Activated CD8-positive, alpha-beta memory T cell treated with anti-CD3 and anti-CD28 coated beads for 1 hour (primary cell): ENCODE measurements at places on chromosomes 4 and X.
A peak's percentile ranks its signal among the peaks of the same experiment; 100 is the strongest.

DNA sequence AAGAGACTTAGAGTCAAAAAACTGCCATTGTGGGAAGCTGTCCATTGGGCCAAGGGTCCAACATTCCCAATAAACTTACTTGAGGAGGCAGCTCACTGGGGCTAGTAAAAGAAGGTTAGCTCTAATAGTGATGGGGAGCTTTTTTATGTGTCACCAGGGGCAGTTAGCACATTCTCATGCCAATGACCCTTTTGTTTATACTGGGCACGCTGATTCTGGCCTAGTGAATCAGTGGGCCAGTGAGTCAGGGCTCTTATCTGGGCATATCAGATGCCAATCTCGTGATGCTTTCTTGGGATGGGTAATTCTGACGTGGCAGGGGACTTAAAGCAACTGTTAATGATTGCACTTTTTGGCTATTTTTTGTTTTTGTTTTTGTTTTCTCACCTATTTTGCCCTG lies 27.8 kb downstream of the TCEAL1 start:
- no peak for DNase-seq

DNA sequence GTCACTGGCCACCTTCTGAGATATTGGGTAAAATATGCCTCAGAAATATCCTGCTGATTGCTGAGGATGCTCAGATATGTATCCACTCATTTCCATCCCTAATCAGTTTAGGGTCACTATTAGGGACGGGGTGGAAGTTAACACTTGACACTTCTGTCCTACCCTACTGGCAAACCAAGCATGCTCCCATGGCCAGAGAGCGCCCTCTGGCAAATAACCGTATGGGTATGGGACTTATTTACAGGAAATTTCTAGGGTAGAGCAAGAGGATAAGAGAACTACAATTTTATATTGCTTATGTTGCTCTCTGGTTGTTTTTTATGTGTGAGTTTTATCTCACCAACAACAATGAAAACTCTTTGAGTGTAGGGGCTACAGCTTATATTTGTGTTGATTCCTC lies 86.8 kb upstream of the TSPAN7 start:
- DNase-seq, result no peak

DNA sequence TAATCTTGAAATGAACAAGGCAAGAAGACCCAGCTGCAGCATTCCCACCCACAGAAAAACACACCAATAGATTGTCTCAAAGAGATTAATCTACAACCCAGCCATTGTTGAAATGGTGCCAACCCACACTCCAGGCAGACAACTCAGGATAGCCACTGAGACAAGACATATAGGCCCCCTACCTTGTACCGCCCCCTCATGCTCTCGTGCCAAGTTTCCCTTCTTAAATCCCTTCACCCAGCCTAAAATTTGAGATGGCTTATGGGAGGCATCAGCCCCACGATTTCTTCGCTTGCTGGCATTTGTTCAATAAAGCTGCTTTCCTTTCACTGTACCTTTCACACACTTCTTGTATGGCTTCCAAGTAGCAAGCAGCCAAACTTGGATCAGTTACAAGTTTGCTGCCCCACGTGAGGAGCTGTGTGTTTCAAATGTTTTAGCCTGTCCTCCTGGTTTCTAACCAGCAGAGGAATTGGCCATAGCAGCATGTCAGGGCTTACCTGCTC lies 1754.1 kb downstream of the C4orf33 start:
- DNase-seq, result no peak

- no peak for DNase-seq
These were observed 54.1 kb downstream of the SHROOM3 start for GRCh38 chr4:76488888-76489685.

GRCh38 chrX:11792461-11793421 lies 34.7 kb downstream of the MSL3 start:
- DNase-seq, result peak; percentile 27

DNA sequence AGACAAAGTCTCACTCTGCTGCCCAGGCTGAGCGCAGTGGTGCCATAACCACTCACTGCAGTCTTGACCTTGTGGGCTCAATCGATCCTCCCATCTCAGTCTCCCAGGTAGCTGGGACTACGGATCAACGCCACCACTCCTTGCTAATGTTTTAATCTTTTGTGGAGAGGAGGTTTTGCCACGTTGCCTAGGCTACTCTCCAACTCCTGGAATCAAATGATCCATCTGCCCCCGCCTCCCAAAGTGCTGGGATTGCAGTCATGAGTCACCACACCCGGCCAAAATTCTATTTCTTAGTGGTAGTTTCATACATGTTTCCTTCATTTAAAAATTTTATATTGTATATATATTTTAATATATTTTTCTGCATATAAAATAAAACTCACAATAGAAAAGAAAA lies 125.8 kb upstream of the CLNK start:
- no peak for DNase-seq

DNA sequence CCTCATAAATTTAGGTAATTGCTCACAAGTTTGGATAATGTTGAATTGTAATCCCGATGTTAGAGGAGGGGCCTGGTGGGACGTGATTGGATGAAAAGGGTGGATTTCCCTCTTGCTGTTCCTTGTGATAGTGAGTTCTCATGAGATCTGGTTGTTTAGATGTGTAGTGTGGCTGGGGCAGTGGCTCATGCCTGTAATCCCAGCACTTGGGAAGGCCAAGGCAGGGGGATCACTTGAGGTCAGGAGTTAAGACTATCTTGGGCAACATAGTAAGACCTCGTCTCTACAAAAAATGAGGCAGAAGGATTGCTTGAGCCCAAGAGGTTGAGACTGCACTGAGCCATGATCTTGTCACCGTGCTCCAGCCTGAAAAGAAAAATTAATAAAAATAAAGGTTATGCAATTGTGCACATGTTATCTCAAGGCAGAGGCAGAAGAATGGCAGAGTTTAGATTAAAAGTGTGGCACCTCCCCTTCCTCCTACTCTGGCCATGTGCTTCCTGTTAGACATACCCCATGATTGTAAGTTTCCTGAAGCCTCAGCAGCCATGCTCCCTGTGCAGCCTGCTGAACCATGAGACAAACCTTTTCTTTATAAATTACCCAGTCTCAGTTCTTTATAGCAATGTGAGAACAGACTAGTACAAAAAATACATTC lies 36.5 kb downstream of the ERVMER34-1 start:
- DNase-seq, result no peak

GRCh38 chr4:42436928-42437565 lies 39.8 kb downstream of the SHISA3 start:
- DNase-seq, result no peak

DNA sequence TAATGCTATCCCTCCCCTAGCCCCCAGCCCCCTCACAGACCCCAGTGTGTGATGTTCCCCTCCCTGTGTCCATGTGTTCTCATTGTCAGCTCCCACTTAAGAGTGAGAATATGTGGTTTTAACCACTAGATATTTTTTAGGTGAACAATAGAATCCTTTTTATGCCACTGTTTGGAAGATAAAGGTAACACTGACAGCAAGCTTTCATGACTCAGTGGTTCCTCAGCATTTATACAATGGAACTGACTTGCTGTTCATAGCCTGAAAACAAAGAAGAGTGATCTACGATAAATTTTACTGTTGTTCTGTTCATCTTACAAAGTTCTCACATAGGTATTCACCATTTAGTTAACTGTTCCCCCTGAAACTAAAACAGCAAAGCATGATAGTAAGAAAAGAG lies 147.8 kb downstream of the ARHGAP10 start:
- DNase-seq, result no peak

DNA sequence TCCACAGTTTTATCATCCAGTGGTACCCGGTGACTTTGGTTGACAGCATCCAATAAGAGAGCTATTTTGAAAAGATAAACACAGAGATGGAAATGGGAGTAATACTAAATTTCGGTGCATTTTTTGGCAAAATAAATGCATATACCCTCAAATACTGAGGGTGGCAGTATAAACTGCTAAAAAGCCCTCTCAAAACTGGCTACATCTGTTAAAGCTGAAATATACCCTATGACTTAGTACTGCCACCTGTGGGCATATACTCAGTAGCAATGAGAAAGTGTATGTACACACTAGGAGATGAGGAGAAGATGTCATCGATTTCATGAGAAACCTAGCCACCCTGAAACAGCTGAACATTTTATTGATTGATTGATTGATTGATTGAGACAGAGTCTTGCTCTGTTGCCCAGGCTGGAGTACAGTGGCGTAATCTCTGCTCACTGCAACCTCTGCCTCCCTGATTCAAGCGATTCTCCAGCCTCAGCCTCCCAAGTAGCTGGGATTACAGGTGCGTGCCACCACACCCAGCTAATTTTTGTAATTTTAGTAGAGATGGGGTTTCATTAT lies 12.2 kb upstream of the TMEM128 start:
- no peak for DNase-seq

GRCh38 chrX:53048169-53049126 lies at the start of gene GPR173:
Gene GPR173 (plus strand): TSS chrX:53048789. CDS start chrX:53076622, 27,833 bp downstream.
- no peak for DNase-seq

GRCh38 chrX:40617566-40617965 lies 5.7 kb upstream of the MPC1L start:
- no peak for DNase-seq

- DNase-seq, result peak; percentile 85
These were observed at the start of gene PGK1 for GRCh38 chrX:78103623-78104446. Gene PGK1 (plus strand): TSS chrX:78104248. CDS start chrX:78104341, 93 bp downstream.

DNA sequence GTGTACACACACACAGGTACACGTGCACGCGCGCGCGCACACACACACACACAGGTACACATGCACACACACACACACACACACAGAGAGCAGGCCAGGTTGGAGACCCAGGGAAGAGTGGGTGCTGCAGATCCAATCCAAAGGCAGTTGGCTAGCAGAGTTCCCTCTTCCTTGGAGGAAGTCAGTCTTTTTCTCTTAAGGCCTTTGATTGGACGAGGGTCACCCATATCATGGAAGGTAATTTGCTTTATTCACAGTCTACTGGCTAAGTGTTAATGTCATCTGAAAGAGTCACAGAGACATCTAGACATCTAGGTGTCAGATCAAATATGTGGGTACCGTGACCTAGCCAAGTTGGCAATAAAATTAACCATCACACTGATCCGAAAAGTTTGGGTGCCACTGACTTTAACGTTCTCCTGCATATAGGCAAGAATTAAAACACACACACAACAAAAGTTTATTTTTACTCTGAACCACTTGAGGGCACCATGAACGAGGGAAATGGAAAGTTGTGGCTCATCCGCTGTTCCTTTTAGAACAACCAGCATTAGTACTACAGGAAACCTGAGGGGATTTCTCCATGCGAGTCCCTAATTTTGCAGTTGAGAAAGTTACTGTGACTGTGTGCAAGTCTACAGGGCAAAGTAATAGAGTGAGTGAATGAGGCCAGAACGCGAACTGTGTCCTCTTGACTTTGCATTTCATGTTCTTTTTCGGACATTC lies 66.0 kb upstream of the STOX2 start:
- no peak for DNase-seq

GRCh38 chr4:57689693-57690205 lies 579.6 kb upstream of the IGFBP7 start:
- DNase-seq, result no peak
